ENCODE measurements at places on chromosomes 2 and 18. TPM values are rescaled to one million over a fixed set of nuclear protein-coding genes. Genes with fewer than 3 reads are reported as not detected.

The CDK5R2 gene
- not detected for total RNA-seq

The GPR75 gene
- total RNA-seq: 1.9 TPM

The MYL12A gene
- total RNA-seq: 351 TPM

The KCNE4 gene
- total RNA-seq: 0.26 TPM

The FKBP1B gene
- 7.0 TPM for total RNA-seq

The FAM124B gene
- 2.0 TPM for total RNA-seq

The SLC9A4 gene
- total RNA-seq: 0.53 TPM

The AGPS gene
- total RNA-seq: 26.9 TPM

The INPP5D gene
- 4.4 TPM for total RNA-seq

The GAREM2 gene
- 0.40 TPM for total RNA-seq

The RGPD8 gene
- 9.0 TPM for total RNA-seq

The UGT1A3 gene
- total RNA-seq: 7.6 TPM

The MYL1 gene
- total RNA-seq: not detected

The GLI2 gene
- total RNA-seq: 1.3 TPM

The NOSTRIN gene
- total RNA-seq: 1.3 TPM

The CFLAR gene
- 71.9 TPM for total RNA-seq

The TGFA gene
- 75.8 TPM for total RNA-seq
